ENCODE measurements at places on chromosomes 16 and 17.

DNA sequence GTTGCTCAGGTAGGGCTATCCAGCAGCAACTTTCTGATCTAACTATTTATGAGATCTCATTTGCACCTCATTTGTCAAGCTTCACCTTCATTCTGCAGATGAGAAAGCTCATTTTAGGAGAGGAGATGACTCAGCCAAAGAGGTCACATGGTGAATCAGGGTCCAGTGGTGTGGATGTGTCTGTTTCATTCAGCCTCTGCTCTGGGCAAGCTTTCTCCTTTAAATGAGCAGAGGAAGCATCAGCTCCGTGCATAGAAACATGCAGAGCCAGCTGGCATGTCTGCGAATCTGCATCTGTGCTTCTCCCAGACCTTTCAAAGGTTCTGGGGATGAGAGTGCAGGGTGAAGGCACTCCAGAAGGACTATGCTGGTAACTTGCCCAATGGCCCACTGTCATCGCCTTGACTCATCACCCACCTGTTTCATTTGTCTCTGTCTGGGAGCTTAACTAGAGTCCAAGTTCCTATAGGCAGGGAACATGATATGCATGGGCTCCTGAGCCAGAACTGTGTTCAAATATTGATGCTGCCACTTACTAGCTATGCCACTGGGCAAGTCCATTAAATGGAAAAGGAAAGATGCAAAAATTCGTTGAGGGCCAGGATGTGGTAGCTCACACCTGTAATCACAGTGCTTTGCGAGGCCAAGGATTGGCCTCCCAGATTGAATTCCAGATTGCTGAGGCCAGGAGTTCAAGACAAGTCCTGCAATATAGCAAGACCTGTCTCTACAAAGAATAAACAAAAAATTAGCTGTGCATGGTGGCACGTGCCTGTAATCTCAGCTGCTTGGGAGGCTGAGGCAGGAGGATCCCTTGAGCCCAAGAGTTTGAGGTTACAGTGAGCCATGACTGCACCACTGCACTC is 67.1 kb upstream of the NLK start:
- no peak for DNase-seq

DNA sequence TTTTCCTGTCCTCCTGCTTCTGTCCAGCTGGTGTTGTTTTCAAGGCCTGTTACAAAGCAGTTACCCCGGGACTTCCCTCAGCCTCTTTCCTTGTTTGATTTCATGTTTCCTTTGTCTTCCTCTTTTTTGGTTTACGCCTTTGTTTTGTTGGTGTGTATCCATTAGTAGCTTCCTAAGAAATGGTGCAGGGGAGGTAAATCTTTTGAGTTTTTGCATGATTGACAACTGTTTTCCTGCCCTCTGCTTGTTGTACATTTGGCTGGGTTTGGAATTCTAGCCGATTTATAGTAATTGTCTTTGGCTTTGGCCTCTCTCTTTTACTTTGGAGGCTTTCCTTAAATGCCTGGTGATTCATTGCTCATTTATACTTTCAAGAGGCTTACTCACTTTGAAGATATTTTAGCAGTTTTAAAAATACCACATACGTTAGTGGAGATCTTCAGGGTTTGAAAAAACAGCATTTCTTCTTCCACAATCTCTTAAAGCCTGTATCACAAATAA is 32.8 kb downstream of the DNAH2 start:
- no peak for DNase-seq

DNA sequence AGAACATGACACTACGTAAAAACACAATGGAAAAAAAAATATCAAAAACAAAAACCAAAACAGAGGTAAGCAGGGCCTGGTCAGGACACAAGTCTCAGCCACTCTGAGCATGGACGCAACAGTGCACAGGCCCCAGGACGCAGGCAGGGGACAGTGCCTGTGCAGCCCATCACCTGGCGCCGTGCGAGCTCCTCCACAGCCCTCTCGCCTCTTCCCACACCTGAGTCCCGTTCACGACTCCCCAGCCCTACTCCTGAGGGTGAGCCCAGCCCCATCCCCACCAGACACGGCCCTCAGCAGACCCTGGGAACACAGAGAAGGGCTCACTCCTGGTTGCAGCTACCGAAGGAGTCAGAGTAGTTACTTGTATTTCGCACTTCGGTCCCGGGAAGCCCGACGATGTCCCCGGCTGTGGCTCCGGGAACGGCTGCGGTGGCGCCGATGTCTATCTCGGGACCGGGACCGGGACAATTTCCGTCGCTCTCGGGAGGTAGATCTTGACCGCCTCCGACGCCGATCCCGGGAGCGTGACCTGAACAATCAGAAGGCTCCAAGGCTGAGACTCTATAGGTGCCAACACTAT is 9.4 kb downstream of the HBQ1 start:
- no peak for DNase-seq

DNA sequence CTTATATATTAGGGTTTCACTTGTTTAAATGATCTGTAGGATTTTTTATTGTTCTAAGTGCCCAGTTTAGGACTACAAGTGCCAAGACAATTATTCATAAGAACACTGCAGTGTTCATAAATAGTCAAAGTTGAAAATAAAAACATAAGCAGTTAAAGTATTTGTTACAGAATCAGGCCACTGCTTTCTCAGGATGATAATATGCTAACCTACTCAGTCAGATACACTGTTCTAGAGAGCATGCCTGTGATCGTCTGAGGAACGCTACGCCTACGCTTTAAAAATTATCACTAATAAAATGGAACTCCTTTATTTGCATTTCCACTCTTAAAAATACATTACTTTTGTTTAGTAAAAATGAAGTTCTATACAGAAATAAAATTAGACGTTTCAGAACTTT is 37.4 kb upstream of the TRAP1 start:
- no peak for DNase-seq

All from germinal center (tissue), 1 donor.